Glutamatergic neuron (in vitro differentiated cells): ENCODE measurements at places on chromosomes 7 and 10. TPM values are rescaled to one million over a fixed set of nuclear protein-coding genes. Genes with fewer than 3 reads are reported as not detected.

MAT1A gene
- total RNA-seq = not detected

VWC2 gene
- total RNA-seq = 1.2 TPM

LIPM gene
- not detected for total RNA-seq

PIK3CG gene
- total RNA-seq = not detected

LIPK gene
- not detected for total RNA-seq

UTF1 gene
- total RNA-seq = 0.61 TPM

- no peak for DNase-seq
Measured at GRCh38 chr10:62819141-62819920, 3.2 kb upstream of the EGR2 start.

- no peak for DNase-seq
Measured at GRCh38 chr7:69603937-69604494, 5.7 kb downstream of the AUTS2 start.

- DNase-seq = no peak
Measured at GRCh38 chr10:114518401-114519305, 114.4 kb upstream of the AFAP1L2 start.

DNA sequence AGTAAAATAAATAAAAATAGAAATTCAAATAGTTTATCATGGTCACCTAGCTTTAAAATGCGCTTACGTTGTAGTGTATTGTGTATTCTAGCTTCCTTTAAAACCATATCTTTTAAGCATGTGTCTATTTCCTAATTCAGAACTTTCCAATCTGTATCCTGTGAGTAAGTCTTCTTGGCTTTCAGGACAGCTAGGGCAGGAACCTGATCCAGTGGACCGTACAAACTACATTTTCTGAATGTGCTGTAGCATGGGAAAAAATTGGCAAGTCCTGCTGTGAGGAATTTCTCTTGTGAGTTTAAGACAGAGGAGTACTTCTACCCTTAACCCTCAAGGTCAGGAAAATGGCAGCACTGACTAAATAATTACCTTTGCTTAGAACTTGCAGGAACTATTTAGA, 12.1 kb downstream of the OPN1SW start:
- DNase-seq = no peak

DNA sequence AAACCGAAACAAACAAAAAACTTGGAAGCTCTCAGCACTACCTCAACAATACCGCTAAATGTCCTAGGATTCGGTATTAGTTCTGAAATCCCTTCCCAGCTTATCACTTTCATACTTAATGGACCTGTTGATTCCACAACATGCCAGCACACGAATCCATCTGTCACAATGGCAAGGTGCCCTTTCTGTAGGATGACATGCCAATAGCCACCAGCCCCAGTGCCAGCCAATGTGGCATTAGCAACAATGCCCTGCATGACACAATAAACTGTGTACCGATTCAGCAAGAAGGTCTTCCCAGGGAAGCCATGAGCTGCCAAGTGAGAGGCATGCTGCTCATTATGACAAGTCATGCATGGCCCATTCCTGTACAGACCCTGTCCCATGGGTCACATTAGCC, 35.6 kb upstream of the CHCHD3 start:
- no peak for DNase-seq

GRCh38 chr7:41437257-41438196, 265.4 kb downstream of the INHBA start:
- no peak for DNase-seq

DNA sequence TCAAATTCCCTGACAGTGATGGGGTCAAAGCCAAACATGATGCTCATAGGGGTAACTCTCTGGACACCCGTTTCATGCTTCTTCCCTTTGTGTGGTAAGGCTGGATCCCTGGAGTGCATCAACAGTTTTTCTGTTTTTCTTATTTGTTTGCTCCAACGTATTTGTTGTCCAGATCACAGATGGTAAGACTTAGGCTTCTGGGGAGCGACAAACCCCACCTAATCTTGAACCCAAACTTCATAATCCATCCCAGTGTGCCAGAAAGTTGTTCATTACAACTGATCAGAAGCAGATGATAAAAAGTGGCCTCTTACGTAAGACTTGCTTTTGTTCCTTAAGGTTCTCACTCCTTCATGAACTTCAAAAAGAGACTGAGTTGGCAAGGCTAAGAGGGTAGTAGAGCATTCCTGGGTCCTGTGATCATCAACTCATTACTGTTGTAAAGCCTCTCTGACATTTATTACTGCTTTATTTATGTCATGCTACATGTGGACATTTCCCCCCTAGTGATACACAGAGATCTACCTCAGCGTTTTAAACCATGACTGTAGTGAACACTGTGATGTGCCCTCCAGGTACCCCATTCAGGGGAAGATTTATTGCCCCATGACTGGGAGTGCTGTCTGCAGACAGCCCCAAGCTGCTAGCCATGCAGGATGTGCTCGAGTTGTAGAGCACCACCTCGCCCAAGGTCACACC, 125.6 kb downstream of the CCDC71L start:
- no peak for DNase-seq

DNA sequence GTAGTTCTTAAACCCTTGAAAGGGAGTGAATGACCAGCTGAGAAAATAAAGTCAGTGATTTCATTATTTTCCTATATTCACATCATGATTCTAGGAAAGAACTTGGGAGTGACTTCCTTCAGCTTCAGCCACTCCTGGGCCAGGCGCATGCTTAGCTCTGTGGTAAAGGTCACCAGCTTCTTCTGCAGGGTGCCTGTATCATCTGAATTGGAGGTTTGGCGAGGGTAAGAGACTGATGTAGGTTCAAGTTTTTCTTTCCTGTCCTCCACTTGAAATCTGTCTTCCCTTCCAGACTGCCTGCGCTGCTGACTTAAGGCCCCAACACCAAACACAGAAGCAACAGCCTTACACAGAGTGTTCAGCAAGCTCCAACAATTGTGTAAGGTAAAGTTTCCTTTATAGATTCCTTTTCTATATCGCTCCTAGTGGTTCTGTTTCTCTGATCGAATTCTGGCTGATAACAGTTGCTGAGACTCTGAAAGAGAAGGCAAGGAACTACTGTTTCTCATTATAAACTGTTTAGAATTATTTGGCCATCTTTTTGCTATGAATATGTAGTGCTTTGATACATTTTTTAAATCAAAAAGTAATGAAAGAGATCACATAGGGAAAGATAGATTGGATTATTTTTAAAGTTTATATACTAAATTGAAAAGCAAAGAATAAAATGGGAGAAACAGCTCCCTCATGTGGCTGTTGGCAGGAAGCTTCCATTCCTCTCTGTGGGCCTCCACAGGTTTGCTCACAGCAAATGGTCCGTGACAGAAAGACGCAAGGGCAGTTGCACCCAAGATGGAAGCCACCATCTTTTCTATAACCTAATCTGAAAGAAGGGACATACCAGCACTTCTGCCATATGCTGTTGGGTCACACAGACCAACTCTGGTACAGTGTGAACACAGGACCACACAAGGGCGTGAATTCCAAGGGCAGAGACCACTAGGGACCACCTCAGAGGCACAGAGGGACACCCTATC, 14.0 kb downstream of the GATAD1 start:
- peak; percentile 36 for DNase-seq

GRCh38 chr7:98879979-98880315, 1.6 kb downstream of the TRRAP start:
- no peak for DNase-seq

DNA sequence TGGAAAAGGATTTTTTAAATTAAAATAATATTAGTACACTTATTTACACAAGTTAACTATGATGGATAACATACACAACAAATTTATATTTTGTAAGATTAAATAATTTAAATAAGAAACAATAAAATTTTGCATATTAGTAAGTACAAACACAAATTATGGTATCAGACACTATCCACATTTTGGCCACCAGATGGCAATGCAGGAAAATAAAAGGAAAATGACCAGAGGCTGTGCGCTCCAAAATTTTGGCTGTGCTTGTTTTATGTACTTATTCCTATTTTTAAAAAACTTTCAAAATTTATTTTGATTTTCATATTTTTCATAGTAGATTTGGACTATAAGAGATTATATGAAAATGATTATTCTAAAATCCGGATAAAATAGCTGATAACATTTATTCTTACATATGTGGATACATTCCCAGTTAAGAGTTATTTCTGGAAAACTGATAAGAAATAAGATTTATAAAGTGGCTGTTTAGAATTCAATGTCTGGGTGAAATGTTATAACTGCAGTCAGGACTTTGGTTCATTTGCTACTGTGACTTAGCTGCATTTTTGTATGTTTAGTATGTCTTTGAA, 274.7 kb upstream of the HGF start:
- DNase-seq = no peak

DNA sequence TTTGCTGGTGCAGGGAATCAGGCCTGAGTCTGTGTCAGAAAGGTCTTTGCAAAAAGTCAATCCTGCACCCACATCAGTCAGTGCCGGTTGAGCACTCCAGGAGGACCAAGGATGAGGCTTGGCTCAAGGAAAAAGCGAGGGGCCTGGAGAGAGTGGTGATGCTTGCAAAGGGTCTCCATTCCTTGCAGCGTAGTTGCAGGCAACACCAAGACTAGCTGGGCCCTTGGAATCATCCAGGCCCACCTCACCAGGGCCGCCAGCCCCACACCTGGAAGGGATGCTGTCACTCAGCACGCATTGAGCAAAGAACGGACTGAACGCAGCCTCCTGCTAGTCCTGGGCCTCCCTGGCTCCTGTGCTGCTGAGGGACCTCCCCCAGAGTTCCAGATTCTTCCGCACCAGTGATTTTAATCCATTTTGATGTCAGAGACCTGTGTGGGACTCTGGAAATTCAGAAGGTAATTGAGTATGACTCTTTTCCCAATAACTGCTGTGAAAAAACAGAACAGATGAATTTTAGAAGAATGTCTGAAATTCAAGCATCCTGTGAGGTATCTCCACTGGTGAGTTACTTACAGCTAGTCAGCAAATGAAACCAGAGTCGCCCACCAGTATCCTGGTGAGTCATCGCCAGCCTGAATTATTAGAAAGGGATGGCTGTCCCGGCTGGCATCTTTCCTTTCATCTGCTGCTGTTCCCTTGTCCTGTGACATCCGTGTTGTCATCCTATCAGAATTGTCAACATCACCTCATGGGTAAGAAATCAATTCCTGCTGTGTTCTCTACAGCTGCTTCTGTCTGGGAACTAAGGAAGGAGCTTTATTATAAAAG, 150.8 kb upstream of the NPS start:
- DNase-seq = no peak

- DNase-seq = no peak
Measured at GRCh38 chr7:128710481-128710880, 28.7 kb upstream of the CALU start.

DNA sequence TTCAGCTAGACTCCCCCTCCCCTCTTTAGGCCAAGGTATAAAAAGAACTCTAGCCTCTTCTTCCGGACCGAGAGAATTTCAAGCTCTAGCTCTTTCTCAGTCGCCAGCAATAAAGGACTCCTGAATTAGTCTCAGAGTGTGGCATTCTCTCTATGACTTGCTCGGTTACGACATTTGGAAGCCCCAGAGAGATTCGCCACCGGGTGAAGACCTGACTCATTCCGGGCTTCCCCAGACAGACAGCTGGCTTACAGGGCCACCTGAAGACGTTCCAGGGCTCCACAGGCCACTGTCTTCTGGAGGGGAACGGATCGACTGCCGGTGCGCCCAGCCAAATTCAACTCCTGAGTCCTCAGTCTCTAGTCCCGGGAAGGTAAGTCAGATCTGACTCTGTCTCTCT, at the start of gene AKR1B15:
AKR1B15 (plus strand) TSS at position 234 of the 400 bp plus-strand sequence. CDS start 15,510 bp downstream, outside the sequence.
- no peak for DNase-seq

DNA sequence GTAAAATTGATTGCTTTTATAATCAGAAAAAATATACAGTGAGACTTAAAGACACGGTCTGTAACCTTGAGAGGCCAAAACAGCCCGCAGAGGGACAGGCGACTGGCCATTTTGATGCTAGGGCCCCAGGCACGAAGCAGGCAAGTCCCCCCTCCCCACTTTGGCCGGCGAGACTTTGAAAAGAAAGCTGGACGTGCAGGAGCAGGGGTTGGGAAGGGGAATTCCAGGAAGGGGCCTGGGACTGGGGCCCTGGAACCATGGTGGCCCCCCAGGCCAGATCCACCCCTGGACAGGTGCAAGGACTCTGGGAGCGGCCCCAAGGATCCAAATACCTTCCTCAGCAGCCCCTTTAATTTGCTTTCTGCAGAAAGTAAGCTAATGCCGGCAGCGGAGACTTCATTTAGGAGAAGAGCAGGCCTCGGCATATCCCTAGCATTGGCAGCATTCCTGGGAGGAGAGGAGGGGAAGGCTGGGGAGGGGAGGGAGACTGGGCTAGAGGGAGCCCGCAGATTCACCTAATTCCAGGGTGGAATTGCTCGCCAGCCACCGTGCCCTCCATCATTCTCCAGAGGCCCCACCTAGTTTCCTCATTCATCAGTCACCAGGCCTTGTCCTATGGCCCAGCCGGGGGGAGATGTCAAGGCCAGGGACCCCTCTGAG, 24.9 kb upstream of the TNRC18 start:
- DNase-seq = no peak

GRCh38 chr10:6456067-6456466, 124.0 kb downstream of the PRKCQ start:
- no peak for DNase-seq

- no peak for DNase-seq
Measured at GRCh38 chr10:7264313-7264756, 146.5 kb downstream of the SFMBT2 start.

DNA sequence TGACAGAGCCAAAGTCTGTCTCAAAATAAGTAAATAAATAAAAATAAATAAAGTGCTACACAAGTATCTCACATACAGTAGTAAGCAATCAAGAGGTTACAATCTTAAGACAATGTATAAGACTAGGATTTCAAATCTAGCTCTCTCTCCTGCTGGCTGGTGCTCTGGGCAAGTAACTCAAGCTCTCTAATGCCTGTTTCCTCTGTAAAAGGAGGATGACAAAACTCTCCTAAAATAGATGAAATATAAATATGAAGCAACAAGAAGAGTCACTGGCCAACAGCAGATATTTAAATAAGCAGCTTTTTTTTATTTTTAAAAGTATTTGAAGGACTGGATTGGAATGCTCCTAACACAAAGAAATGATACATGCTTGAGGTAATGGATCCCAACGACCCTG, 7.2 kb downstream of the SFMBT2 start:
- DNase-seq = no peak
